ENCODE measurements at places on chromosomes 7 and 10.

DNA sequence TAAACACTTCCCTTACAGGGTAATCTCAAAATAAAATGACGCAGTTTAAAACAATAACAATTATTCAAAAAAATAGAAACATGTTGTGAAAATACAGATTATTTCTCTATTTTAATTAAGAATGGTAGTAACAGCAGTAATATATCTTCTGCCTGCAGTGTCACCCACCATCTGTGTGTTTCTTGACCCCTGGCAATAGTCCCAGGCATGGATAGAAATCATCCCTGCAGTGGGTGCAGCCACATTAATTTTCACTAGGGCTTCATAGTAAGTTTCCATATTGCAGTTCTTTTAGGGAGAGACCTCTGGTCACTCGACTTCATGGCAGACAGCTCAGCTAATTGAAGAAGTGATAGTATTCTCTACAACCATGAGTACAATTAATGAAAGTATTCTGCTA is 470.1 kb upstream of the TEX47 start:
- DNase-seq, result peak; percentile 21

DNA sequence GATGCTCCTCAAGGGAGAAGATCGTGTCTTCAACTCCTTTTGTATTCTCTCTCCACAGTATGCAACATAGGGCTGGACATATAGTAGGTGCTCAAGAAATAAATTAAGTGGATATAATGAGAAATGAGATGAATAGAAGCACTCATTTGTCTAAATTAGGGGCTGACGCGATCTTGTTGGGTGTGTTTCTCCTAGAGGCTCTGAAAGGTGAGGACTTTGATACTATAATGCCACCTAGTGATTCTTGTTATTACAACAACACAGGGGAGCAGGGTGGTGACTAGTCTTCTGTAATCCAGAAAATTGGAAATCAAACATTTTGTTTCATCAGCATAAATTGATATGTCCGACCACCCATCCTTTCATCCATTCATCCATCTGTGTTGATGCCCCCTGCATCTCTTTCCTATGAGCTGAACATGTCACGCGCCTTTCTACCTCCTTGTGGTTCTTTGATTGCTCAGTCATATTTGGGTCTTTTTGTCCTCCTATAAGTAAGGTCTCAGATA is 3.5 kb upstream of the CFAP58 start:
- DNase-seq, result no peak

GRCh38 chr10:50936335-50936734 is 50.9 kb upstream of the A1CF start:
- no peak for DNase-seq

DNA sequence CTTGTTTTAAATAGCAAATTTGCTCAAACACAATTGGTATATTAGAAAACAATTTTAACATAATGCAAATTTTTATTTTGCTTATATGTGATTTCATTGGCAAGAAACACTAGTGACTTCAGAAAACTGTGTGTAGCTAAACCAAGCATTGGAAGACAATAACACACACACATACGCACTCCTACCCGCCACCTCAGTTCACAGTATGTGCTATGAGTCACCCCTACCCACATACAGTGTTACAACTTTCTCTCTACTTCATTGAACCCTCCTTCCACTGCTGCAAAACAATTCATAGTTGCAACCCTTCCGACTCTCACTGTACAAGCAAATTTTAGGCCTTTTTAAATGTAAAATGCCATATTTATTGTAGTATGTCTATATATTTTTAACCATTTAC is 119.9 kb upstream of the THSD7A start:
- no peak for DNase-seq

DNA sequence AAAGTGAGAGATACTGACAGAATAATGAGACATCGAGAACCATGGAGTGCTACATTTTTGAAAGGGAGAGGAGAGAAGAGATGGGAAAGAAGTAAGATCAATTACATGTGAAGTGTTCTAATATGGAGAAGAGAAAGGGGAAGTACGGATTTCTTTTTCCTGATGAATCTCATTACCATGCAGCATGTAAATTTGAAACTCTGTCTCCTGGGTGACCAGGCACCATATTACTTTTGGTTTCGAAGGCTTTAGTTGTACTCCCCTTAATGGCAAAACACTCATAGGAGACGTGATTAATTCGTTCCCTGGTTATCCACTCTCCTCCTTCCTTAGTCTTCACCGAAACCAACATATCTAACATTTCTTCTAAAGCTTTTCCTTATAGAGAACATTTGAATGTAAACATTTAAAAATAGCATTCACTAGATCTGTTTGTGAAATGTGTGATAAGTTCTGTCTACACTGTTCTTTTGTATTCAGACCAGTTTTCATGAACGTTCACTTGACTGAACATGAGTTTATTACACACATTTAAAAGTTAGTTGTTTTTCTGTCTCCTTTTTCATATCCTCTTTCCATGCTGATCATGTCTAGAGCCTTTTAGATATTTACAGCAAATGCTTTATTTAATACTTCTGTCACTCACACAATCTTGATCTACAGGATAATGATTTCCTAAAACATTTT is 80.2 kb upstream of the MSRB2 start:
- no peak for DNase-seq

All from right renal cortex interstitium (tissue), 3 donors.